CD4-positive, alpha-beta memory T cell (primary cell): ENCODE measurements at places on chromosomes 16 and 17.
A peak's percentile ranks its signal among the peaks of the same experiment; 100 is the strongest.

DNA sequence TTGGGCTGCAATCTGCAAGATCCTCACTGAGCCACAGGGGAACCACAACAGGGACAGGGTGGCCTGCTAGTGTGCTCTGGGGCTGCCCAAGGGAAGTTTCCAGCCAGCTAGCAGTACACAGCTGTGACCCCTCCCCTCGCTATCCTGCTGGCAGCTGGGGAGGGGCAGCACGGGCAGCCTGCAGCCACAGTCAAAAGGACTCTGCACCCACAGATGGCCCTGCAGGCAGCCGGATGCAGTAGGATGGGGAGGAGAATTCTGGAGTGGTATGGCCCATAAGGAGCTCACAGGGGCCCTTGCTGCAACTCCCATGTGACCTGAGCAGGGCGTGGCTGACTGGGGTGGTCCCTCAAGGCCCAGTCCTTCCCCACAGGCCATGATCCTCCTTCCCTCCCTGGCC is 74.3 kb downstream of the PLD6 start:
- DNase-seq, result no peak

DNA sequence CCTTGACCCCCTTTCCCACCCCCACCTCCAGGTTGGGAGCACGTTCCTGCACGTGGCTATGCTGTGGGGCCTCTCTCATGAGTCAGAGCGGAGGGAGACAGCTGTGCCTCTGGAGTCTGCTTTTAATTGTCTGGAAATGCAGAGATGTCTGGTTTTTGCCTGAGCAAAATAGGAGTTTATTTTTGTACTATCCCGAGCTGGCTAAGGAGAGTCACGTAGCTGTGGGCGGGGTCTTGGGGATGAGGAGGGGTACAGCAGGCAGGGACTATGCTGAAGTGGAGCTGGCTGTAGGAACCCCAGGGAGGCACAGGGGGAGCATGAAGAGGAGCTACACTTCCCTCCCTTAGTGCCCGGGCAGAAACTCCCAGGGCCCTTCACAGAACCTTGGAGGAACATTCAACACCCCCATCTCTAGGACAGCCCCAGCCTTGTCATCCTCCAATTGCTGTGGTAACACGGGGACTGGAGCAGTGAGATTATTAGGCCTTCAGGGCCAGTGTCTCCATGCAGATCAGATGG is 44.7 kb upstream of the LGALS9 start:
- DNase-seq, result no peak

DNA sequence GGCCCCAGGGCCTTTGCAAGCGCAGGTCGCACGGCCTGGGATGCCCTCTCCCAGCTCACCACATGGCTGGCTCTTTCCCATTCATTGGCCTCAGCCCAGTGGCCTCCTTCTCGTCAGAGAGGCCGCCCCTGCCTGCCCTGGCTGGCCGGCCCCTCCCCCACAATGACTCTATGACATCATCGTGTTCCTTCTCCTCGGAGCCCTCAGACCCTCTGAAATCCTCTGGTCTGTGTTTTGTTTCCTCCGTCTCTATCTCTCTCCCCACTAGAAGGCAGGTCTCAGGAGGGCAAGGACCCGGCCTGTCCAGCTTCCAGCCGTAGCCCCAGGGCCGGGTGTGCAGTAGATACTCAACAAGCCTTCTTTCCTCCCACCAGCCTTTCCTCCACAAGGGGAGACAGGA is 164.8 kb upstream of the FOXF1 start:
- no peak for DNase-seq

- DNase-seq, result peak; percentile 80
Measured at GRCh38 chr17:45584092-45585036, 93.8 kb upstream of the PLEKHM1 start.

DNA sequence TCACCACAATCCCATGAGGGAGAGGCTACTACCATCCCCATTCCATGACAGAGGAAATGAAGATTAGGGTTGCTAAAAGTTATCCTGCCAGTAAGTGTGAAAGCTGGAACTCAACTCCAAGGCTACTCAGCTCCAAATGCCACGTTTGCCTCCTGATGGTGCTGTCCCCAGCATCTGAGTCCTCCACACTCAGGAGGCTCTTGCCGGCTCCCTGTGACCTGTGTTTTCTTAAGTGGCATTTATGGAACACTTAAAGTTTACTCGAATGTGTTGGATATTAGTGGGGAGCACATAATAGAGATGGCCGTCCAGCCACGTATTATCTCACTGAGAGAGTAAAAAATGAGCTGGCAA is 267.9 kb downstream of the CBLN1 start:
- DNase-seq, result no peak

DNA sequence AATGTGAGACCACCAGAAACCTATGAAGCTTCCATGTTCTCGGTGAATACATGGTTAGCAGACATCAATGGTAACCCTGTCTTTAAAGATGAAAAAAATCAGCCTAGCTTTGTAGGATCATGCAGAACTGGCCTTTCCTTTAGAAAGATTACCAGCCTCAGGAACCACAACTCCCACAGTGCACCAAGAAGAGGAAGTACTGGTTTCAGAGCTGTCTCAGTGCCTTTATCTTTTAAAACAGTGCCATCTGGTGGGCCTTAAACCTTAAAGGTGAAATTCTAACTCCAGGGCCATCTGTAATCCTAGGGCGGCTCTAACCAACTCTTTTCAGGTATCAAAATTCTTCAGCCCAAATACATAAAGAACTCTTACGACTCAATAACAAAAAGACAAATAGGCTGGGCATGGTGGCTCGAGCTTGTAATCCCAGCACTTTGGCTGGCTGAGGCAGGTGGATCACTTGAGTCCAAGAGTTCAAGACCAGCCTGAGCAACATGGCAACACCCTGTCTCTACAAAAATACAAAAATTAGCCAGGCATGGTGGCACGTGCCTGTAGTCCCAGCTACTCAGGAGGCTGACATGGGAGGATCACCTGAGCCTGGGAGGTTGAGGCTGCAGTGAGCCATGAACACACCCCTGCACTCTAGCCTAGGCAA is 5.4 kb downstream of the ATPAF2 start:
- peak; percentile 72 for DNase-seq

- DNase-seq, result no peak
Measured at GRCh38 chr16:51638339-51639135, 487.5 kb upstream of the SALL1 start.

DNA sequence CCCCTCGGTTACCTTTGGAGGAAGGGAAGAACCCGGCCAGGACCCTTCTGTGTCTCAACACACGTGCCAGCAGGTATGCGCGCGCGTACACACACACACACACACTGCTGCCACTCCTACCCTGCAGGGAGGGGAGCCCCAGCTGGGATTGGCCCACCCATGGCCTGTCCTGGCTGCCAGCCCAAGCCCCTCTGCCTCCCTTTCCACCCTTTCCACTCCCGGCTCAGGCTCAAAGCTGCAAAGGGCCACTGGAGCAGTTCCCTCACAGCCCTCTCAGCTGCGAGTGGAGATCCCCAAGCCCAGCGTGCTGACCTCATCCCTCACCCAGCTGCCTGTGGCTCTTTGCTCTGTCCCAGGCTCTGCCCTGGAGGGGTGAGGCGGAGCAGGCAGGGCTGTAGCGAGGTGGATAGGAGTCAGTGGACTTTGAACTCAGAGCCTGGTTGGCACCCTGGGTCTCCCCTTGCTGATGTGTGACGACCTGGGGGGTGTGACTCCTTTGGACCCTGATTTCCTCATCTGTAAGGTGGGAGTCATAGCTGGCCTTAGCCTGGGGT is 14.5 kb downstream of the KIF19 start:
- DNase-seq, result no peak

DNA sequence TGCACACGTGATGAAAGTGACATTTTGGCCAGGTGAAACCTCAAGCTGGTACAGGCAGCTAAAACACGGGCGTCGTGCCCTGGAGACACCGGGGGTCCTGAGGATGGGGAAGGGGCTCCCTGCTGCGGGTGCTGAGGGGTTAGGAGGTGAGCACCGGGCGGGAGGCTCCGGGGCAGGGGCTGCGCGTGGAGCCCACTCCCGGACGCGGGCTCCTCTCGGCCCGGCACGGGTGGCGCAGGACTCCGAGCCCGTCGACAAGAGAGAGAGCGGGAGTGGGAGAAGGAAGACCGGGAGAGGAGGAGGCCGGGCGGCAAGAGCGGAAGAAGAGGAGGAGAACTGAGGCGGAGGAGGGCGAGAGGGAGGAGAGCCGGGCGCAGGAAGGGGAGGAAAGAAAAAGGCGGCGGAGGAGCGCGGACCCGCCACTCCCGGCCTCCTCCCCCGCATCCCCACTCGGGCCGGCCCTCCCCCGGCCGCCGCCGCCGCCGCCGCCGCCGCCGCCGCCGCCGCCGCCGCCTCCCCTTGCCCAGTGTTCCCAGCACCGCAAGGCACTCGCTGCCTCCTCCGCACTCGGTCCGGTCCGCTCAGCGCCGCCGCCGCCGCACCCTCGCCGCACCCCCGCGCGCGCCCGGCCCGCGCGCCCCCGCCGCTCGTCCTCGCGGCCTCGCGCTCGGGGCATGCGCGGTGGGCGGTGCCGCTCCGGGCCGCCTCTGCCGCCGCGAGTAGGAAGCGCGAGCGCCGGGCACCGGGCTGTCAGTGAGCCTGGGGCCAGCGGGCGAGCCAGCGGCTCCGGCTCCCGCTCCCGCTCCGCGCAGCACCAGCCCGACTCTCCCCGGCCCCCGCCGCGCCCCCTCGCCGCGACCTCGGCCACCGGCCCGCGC is at the start of gene PRKCA:
PRKCA (plus strand) TSS at position 750 of the 878 bp plus-strand sequence.
- peak; percentile 77 for DNase-seq

- DNase-seq, result no peak
Measured at GRCh38 chr16:84692451-84693214, 7.2 kb upstream of the USP10 start.

GRCh38 chr16:27273670-27274423 is 5.3 kb upstream of the NSMCE1 start:
- DNase-seq, result peak; percentile 27

DNA sequence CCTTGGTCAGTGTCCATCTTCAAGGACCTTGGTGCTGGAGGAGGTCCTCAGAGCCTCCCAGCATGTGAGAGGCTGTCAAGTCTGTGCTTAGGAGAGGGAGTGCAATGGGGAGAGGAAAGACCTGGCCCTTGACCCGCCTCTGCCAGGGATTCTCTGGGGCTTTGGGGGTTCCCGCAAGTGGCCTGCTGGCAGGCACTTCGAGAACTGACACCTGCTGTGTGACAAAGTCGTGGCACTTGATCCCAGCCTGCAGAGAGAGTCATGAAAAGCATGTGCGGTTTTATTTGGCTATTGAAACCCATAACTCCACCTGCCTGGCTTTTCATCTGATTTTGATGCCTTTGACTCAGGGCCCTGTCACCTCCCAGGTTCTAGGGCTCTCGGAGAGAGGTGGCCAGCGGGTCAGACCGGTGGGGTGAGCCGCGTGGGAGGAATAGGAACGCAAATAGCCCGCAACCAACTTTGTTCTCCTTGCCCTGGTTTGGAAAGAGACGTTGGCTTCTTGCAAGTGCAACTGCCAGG is 42.8 kb upstream of the GSE1 start:
- DNase-seq, result peak; percentile 15

DNA sequence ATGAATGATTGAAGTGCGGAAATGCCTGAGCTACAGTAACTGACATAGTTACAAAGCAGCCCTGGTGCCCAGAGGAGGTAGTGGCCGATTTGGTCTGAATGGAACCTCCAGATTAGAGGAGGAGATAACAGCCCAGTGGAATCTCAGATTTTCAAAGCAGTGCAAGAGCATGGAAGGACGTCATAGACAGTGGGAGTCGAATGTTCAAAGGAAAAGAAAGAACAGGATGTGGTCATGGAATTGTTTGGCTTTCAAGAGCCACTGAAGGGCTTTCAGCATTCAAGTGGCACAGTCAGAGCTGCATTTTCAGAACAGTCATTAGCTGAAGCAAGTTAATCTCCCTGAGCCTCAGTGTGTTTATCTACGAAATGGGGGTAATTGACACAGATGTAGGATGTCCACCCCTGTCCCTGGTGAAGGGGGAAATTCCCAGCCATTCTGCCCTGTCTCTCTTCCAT is 104.6 kb upstream of the CACNG3 start:
- DNase-seq, result peak; percentile 20

- DNase-seq, result peak; percentile 69
Measured at GRCh38 chr16:21656795-21657768, 4.7 kb upstream of the IGSF6 start.

DNA sequence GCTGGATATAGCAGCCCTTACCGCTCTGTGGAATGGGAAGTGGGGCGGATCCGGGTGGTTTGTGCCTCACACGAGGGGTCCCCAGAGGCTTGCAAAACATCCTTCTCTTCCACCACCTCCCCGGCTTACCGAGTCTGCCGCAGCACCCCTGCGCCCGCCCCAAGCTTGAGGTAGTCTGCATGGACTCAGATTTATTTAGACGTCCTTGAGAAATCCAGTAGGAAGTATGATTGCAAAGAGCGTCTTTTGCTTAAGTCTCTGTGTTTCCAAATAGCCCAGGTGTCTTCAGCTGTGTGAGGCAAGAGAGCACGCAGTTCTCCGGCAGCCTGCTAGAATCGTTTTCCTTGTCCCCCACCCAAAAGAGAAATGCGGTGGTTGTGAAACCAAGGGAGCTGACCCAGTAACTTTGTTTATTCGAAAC is 2.4 kb downstream of the KIAA0513 start:
- no peak for DNase-seq

DNA sequence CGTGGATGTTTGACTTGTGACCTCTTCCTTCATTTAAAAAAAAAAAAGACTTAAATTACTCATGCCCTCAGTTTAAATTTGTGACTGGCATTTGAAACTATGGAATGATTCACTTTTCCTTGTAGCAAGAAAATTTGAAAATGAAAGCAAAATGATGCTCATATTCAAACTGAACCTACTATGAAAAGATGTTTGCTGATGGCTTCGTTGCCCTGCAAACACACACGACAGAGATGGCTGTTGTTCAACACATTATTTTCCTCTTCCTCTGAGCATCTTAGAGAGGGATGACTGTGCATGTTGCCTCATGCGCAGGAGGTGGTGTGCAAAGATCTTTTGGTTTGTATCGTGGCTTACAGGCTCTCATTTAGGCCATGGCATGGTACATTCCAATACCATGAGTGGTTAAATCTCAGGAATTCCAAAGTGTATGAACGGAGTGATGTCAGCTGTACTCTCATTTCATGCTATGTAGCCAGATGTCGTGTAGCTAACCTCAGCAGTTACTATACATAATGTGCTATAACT is 164.5 kb downstream of the PRKCA start:
- no peak for DNase-seq

GRCh38 chr16:85027958-85028684 is 526 bp downstream of the KIAA0513 start:
- DNase-seq, result no peak

DNA sequence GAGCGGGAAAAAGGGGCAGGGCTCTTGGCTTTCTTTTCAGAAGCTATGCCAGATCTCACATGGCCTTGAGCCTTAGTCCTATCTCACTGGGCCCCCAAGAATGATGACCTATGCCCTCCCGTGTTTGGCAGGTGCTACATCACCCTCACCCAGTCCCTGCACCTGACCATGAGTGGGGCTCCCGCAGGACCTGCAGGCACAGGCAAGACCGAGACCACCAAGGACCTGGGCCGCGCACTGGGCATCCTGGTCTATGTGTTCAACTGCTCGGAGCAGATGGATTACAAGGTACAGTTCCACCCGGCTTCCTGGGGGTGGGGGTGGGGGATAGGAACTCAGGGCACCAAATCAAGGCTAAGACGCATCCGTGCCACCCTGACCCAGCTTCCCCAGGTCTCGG is 120.9 kb downstream of the DNAH9 start:
- DNase-seq, result no peak

DNA sequence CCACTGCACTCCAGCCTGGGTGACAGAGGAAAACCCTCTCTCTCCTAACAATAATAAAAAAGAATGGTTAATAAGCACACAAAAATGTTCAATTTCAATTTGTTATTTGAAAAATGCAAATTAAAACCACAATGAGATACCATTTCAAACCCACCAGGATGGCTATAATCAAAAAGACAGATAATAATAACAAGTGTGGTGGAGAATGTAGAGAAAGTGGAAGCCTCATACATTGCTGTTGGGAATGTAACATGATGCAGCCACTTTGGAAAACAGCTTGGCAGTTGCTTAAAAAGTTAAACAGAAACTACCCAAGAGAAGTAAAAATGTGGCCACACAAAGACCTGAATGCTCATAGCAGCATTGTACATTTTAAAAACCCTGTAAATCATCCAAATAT is 51.8 kb upstream of the MAP3K14 start:
- no peak for DNase-seq
